ENCODE measurements at places on chromosomes 7 and 10.

DNA sequence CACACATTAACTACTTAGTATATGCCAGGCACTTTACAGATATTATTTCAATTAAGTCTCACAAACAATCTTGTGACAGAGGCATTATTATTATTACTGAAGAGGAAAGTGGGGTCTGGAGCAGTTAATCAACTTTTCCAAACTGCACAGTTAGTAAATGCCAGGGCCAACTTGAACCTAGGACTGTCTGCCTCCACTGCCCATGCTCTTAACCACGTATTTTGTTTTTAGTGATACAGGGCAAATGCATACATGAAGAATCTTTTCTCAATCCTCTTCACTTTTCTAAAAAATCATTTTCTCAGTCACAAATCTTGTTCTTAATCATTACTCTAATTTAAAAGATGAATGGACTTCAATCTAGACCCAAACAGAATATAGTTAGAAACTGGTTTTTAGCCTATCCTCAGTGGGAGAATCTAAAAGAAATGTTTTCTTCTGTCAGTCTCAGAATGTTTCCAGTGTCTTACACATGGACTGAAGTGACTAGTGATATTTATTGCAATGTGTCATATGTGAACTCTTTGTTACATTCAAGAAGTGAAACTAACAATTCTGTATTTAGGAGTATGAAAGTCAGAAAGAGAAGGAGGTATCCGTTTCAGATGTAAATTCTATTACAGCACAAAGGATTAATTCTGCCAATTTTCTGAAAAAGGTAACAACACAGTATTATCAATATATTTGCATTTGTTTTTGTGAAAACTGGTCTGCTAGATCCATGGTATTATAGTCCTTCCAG lies 55.5 kb upstream of the CCNJ start:
- no peak for DNase-seq

DNA sequence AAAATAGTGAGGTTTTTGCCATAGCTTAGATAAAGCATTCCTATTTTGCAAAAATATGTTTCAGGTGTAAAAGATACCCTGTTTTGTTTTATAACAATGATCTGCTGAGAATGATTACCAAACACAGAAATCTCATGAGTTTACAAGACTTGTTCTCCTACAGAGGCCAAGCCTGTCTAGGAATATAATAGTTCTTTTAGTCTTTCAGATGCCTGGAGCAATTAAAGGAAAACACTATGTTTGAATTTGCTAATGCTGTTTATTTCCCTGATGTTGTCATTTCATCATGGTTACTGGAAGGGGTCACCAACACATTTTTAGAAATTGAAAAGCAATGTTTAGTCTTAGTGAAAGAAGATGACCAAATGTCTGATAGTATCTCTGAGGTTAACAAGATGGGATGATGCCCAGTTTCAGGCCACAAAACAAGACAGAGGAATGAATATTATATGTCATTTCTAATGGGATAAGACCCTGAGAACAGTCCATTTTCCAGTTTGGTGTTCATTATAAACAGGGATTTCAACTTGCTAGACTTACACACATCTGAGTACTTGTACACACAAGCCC lies 559.9 kb downstream of the INHBA start:
- peak; percentile 4 for DNase-seq

DNA sequence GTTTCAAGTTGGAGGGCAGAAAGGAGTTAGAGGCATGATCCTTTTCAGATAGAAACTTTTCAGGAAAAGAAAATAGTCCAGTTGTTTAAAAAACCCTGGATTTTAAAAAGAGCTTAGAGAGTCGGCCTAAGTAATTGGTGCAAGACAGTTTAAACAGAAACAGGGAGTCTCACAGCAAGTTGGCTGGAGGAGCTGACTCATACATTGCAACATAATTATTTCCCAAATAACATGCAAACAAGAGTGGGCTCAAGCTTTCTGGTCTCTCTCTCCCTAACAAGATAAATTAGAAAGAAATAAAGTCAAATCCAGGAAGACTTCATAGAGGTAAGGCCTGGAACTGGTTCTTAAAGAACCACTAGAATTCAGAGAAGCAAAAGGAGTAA lies 100.3 kb upstream of the AGBL3 start:
- peak; percentile 60 for DNase-seq

- no peak for DNase-seq
These were observed 25.7 kb upstream of the LOXL4 start for GRCh38 chr10:98293550-98294269.

- DNase-seq, result no peak
These were observed 190.6 kb upstream of the AKR1E2 start for GRCh38 chr10:4635388-4635787.

DNA sequence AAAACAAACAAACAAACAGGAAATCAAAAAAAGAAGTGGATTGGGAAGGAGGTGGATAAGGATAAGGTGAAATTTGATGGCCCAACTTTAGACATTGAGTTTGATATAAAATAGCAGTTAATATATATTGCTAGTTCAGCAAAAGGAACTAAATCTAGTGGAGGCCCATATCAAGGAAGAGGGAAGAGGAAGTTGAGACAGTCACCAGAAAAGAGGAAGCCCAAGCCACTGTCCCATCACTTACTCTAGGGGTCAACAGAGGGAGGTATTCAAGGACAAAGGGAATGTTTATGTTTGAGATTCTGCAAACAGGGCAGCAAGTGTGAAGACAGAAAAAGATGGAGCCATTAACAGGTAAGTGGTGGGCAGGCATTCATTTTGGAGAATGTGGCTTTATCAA lies 3.7 kb downstream of the LAMTOR4 start:
- no peak for DNase-seq

- DNase-seq, result no peak
These were observed 65.1 kb downstream of the PPP1R3C start for GRCh38 chr10:91567815-91568214.

GRCh38 chr7:50706469-50706937 lies 76.2 kb downstream of the GRB10 start:
- peak; percentile 73 for DNase-seq
